ENCODE measurements at places on chromosomes 4 and X.

DNA sequence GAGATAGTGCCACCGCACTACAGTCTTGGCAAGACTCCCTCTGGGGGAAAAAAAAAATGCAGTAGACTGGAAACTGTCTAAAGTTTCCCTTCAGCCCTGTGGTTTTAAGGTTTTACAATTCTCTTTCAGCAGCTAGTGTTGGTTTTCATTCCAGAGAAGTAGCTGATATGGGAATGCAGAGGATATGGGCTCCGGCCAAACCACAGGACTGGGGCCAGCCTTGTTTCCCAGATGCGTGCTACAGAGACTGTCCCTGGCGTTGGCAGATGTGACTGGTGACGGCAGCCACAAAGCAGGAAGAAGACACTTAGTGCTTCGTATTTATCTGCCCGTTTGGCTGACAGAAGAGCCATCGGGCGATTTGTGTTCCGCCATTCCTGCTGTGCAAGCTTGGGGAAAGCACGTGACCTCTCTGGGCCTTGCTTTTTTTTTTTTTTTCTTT, 43.2 kb downstream of the ZBTB49 start:
- no peak for DNase-seq

DNA sequence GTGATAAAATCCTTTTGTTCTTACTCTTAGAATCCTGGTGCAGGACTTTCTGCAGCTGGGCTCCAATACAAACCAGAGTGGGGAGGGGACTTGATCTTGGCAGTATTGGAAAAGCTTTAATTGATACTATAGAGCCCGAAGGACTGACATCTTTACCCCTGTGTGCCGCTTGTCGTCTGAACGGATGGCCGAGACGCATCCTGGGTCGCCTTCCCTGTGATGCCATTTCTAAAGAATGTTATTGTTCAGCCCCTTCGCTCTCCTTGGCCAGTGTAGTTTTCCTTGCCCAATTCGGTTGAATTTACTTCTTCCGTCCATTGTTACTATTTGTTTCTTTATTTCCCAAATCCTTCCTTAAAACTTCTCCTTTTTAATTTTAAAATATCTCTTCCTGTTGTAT, 80.9 kb downstream of the CLDN34 start:
- DNase-seq, result no peak

GRCh38 chrX:142601792-142602191, 396.7 kb upstream of the MAGEC2 start:
- DNase-seq, result no peak

DNA sequence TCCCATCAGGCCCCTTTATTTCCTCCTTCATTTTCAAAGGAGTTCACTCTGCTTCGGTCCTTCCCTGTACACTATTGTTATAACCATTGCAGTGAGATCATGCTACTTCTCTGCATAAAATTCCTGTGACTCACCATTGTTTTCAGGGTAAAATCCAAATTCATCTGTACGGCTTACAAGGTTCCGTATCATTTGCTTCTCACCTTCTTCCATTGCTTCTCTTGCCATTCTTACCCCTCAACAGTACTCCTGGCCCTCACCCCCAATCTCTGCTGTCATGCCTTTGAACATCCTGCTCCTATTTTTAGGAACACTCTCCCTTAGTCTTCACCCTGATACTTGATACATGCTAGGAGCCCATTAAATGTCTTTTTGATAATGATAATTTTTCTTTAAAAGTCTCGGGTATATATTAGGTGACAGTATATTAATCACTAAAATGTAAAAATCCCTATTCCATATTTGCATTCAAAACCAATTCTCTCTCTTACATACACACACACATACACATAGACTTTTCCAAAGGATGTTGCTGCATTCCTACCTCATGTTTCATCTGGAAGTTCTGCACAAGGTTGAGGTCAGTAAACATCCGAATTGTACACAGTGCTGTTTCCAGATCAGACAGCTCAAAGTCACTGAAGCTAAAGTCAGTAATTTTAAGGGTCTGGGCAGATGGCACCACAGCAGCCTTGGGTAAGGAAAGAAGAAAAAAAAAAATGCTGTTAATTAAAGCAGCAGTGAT, 103.4 kb downstream of the PDE5A start:
- no peak for DNase-seq

GRCh38 chrX:134929808-134930207, 61.0 kb upstream of the SMIM10 start:
- DNase-seq, result no peak

DNA sequence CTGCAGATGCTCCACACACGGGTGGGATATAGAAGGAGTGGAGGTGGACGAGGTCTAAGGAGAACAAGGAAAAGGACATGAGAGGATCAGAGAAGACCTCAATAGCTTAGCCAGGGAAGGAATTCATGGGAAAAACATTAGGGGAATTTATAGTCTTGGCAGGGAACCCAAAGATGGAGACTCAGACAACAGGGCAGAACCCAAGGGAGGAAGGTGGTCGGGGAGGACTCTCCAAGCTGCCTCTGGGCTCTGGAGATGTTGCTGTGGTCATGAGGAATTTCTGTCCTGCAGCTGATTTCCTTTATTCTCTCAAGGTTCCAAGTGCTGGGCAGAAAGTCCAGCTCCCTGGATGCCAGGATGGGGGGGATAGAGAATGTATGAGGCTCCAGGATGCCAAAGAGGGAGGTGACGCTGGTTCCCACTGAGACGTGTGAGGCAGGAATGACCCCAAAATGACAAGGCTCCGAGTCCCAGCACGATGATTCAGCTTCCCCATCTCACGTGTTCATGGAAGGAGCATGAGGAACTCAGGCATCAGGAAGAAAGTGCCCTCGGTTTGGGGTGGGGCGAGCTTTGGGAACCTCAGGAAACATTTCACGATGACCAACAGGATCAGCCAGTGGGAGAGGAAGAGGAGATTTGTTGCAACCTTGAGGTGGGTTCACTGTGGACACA, 57.0 kb upstream of the PPP2R3B start:
- DNase-seq, result no peak

- no peak for DNase-seq
These were observed 37.4 kb upstream of the ARHGAP6 start for GRCh38 chrX:11702965-11703631.

DNA sequence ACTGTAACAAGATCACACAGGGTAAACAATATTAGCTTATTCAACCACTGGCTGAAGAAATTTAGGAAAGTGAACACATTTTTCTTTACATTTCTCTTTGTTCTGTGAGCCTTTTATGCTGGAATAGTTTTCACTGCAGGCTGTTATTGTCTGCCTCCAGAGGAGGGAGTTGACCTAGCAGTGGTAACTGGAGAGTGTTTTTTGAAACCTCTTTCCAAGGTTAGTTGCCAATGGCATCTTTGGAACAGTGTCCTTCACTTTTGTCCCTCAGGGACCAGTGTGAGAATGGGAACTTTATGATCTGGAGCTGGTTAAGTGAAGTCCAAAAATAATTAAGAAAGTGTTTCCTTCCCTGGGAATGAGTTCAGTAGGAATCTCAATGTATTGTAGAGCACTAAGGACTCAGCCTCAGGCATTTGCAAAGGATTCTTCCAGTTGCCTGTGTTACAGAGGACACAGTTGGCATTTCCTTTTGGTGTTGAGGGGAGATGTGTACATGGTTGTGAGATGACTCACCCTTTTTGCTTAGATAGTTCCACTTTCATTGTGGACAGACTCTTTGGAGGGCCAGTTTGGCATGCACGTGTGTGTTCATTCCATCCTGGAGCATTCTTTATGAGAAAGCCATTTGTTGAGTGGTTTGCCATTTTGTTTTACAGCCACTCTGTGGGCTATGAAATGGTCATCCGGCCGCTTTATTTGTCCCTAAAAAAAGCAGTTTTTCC, 61.3 kb downstream of the AR start:
- no peak for DNase-seq

- DNase-seq, result no peak
These were observed 20.5 kb downstream of the PKD2 start for GRCh38 chr4:88027611-88028608.

DNA sequence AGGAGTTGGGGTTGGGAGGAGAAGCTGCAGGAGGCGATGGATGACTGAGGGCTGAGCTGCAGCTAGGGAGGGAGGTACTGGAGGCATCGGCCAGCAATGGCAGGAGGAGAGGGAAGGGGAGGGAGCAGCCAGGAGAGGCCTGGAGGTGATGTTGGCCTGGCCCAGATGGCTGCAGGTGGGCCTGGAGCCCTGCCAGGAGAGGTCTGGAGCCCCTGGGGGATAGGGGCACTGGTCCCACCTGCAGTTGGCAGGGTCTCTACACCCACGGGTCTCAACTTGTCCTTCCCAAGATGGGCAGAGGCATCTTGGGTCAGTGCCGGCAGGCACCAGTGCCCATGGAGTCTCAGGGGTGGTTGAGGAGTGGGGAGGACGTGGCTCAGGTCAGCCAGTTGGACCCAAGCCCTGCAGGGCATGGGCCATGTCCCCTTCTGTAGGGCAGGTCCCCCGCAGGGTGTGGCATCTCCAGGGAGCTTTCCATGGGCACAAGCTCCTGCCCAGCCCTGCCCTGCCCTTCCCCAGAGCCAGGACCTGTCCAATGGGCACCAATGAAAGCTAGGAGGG, 2.7 kb upstream of the MXD4 start:
- DNase-seq, result no peak

DNA sequence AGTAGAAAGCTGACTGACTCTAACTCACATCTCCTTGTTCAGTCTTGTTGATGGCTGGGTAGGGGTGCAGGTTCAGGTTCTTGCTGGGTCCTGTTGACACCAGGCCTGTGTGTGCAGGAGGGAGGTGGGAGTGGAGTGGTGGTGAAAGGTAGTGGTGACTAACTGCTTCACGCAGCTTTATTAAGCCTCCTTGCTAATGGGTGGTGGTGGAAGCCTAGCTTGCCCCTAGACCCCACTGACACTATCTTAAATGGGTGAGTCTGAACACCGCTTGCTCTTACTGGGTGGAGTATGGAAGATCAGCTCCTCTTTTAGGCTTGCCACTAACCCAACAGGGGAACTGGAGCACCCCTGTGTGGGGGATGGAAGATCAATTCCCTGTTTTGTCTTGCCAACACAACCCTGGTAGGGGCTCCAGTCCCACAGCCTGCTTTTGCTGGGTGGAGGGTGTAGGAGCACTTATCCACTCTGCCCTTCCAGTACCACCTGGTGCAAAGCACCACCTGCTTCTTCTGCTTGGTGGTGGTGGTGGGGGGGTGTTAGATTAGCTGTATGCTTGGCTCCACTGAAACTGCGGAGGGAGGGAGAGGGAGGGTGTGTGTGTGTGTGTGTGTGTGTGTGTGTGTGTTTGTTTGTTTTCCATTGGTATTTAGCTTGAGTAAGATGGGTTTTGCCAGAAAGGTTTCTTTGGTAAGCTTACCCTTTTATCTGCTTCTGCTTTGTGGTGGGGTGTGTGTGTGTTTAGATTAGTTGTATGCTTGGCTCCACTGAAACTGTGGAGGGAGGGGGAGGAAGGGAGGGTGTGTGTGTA, 25.6 kb downstream of the KDM6A start:
- no peak for DNase-seq

- no peak for DNase-seq
These were observed 7.0 kb downstream of the LRCH2 start for GRCh38 chrX:115226929-115227328.

DNA sequence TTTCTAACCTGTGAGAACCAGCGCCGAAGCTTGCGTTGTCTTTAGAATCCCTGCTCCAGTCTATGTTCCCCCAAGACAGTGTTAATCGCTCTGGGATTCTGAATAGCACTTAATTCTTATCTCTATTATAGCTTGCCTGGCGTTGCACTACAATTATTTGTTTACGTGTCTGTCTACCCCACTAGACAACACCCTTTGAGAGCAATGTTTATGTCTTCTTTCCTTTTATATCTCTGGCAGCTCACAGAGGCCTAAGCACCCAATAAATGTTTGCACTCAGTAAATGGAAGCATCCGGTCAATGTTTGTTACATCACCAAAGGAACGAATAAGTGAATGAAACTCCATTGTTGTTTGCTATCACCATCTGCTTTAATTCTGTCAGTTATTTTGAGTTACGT, 4.8 kb upstream of the NHS start:
- DNase-seq, result no peak

DNA sequence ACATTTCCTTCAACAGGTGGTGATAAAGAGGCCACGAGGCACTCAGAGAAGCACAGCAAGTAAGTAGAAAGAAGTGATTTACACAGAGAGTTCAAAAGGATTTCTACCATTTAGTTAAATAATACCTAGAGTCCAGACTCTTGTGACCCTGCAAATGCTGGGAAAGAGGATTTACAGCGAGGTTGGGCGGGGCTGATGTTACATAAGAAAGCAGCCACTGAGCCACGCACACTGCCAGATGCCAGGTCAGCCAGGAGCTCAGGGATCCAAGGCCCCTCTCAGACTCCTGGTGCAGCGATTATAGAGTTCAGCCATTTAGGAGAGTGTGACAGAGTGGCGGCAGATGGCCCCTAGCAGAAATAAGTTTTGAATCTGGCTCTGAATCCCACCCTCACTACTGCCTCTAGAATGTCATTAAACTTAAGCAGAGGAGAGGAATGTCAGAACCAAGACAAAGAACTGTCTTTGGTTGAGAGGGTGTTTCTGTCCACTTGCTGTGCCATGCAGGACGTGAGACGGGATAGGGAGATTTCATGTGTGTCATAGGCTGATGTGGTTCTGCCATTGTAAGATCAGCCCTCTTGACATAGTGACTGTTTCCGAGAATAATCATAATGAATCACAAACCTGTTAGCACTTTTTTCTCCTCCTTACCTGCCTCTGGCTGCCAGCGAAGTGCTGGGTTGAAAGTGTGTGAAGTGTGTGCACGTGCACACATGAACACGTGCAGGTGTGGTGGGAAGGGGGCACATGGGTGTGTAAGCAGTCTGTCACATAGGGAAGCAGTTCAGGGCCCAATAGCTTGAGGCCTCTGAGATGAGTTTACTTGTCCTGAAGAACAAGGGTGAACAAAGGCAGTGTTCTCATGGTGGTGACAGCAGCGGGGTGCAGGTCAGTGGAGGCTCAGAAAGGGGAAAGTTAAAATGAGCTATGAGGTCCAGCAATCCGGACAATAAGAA, 50.1 kb downstream of the MFAP3L start:
- no peak for DNase-seq

DNA sequence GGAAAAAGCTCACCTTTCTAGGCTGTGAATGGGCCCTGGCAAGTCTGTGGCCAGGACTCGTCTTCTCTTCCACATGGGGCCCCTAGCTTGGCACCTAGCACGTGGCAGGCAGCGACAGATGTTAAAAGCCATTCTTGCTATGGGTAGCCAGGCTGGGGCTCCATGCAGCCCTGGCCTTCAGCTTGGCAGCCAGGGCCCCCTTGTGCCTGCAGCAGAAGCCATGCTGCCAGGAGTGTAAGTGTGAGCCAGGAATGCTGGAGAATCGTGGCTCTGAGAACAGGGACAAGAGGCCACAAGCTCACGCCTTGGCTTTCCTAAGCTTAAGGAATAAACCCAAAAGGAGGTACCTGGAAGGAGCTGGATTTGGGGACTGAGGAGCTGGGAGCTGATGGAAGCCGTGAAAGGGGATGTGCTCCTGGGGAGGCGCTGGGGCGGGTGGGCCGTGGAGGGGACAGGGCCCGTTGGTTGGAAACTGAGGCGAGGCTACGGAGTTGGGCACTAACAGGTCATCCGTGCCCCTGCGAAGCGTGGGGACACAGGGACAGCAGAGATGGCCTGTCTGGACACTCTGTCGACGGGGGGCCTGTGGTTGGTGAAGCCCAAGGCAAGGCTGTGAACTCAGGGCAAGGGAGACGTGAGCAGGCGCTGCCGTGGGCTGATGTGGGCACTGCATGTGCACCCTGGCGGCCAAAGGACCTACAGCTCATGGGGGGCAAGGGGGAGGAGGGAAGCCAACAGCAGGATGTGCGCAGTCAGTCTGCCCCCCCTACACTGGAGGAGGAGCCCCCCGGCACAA, 895 bp upstream of the OPN1LW start:
- no peak for DNase-seq

Data from NCI-H1694 treated with DMSO at 0.1 percent for 48 hours (cell line).